Suprapubic skin (tissue), 4 donors: ENCODE measurements at places on chromosomes 12 and 14. TPM values are rescaled to one million over a fixed set of nuclear protein-coding genes. Genes with fewer than 3 reads are reported as not detected.

The C14orf180 gene
- 0.30 TPM for total RNA-seq

The OR4E2 gene
- not detected for total RNA-seq

The PDZRN4 gene
- 0.42 TPM for total RNA-seq

The SIRT4 gene
- 1.8 TPM for total RNA-seq

The IL22 gene
- not detected for total RNA-seq

The RTN1 gene
- total RNA-seq, result 3.0 TPM

The NR4A1 gene
- 260 TPM for total RNA-seq

The CPSF6 gene
- 54.2 TPM for total RNA-seq

The TAS2R7 gene
- total RNA-seq, result not detected

GRCh38 chr12:11953523-11953922 lies 117.2 kb upstream of the BCL2L14 start:
- no peak for DNase-seq
- H3K27me3 ChIP-seq, result peaks cover 2% of the 10 kb centered on the region
- no peaks in the 10 kb centered on the region for H3K36me3 ChIP-seq
- H3K4me1 ChIP-seq, result peaks cover 15% of the 10 kb centered on the region
- no peak overlapping the region for H3K27ac ChIP-seq

DNA sequence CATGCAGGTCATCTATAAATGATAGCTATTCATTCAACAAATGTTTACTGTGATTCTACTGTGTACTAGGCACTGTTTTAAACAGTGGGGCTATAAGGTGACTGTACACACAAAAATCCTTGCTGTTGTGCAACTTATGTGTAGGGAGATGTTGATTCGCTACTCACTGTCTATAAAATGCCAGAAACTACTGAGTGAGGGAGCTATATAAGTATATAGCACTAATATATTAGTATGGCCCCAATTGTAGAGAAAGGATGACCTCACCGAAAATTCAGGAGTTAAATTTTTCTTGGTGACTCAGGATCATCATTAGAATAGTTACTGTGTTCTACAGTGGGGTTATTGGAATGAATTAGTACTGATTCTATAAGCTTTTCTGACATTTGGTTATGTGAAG lies 117.4 kb downstream of the TGFB3 start:
- H3K36me3 ChIP-seq, result no peaks in the 10 kb centered on the region
- no peaks in the 10 kb centered on the region for H3K27me3 ChIP-seq
- H3K4me1 ChIP-seq, result peaks cover 17% of the 10 kb centered on the region
- no peak overlapping the region for H3K4me3 ChIP-seq
- DNase-seq, result no peak
- H3K27ac ChIP-seq, result no peak overlapping the region

GRCh38 chr12:93113317-93114006 lies 184.4 kb upstream of the EEA1 start:
- no peak overlapping the region for H3K27ac ChIP-seq
- no peak overlapping the region for H3K4me3 ChIP-seq
- H3K27me3 ChIP-seq, result no peaks in the 10 kb centered on the region
- no peak for DNase-seq
- peaks cover 3% of the 10 kb centered on the region for H3K4me1 ChIP-seq
- H3K36me3 ChIP-seq, result no peaks in the 10 kb centered on the region

DNA sequence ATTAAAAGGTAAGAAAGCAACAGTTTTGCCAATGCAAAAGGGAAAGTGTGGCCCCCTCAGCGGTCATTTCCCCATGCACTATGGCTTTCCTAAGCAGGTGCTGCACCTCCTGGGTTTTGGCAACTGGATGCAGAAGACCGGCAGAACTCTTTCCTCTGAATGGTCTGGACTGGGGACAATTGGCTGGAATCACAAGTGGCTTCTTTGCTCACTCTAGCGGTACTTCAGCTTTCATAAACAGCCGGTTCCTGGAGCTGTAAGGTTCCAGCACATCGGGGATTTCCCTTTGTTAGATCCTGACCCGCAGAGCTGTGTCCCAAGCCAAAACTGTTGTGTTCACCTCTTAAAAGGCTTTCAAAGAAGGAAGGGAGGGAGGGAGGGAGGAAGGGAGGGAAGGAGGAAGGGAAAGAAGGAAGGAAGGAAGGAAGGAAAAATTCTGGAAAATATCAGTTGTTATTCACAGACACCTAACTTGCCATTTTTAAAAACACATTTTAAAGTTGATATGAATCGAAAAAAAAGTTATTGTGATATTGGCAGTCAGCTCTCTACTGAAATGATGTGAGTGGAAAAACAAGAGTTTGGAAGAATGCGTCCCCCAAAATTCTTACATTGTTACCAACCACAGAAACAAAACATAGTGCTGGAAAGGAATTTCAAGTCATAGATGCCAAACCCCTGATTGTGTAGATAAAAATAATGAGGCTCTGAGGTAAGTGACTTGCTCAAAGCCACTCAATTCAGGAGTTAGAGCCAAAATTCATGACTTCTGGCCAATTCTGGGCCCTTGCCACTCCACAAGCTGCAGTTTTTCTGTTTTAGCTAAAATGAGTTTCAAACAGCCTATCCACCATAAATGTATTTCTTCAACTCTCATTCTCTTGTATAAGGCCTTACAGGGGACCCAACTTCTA lies 220.6 kb upstream of the HMGA2 start:
- peak overlapping the region; percentile 31 for H3K4me3 ChIP-seq
- H3K4me1 ChIP-seq, result peaks cover 21% of the 10 kb centered on the region
- H3K36me3 ChIP-seq, result no peaks in the 10 kb centered on the region

DNA sequence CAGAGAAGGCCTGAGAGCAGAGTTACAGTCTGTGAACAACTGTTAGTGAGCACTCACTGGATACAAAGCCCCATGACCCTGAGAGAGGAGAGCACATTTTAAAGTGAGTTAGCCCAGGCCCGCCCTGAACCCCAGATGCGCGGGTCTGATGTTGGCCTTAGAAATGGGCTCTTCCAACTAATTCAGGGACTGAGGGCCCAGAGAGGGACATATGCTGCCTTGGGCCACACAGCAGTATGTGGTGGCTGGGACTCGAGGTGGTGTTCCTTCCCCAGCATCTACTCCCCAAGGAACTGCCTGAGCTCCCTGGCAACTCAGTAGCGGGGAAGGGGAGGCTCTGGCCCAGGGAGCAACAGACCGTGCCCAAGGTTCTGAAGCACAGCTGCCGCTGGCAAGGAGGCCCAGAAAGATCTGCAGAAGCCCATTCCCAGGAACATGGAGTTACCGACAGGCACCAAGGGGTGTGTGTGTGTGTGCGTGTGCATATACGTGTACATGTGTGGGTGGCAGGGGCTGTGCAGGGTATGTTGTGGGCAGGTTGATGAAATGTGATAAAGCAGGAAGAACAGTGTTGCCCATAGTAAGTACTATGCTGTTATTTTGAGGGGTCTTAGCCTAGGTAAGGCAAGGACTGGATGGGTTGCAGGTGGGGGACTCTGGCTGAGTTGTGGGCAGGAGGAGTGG lies 40.5 kb downstream of the KRT80 start:
- peak overlapping the region; percentile 99 for H3K27ac ChIP-seq
- H3K4me3 ChIP-seq, result no peak overlapping the region
- DNase-seq, result no peak

GRCh38 chr14:78340250-78340649 lies 170.1 kb downstream of the NRXN3 start:
- no peak overlapping the region for H3K27ac ChIP-seq
- no peaks in the 10 kb centered on the region for H3K27me3 ChIP-seq
- no peak for DNase-seq
- H3K4me1 ChIP-seq, result no peaks in the 10 kb centered on the region
- no peak overlapping the region for H3K4me3 ChIP-seq

- H3K4me1 ChIP-seq, result peaks cover 24% of the 10 kb centered on the region
- H3K27me3 ChIP-seq, result no peaks in the 10 kb centered on the region
- no peaks in the 10 kb centered on the region for H3K36me3 ChIP-seq
- H3K27ac ChIP-seq, result peak within 1 kb of the TSS; percentile 51
- peak within 1 kb of the TSS; percentile 18 for H3K4me3 ChIP-seq
Measured at GRCh38 chr12:10098791-10099190, at the start of gene CLEC1A. Gene CLEC1A, minus strand, starts transcription at chr12:10098985. Its CDS starts 63 bp downstream, at chr12:10098922.

- DNase-seq, result no peak
- H3K27me3 ChIP-seq, result no peaks in the 10 kb centered on the region
- H3K4me1 ChIP-seq, result no peaks in the 10 kb centered on the region
- H3K4me3 ChIP-seq, result no peak overlapping the region
Measured at GRCh38 chr12:85765453-85765869, 70.7 kb downstream of the RASSF9 start.

DNA sequence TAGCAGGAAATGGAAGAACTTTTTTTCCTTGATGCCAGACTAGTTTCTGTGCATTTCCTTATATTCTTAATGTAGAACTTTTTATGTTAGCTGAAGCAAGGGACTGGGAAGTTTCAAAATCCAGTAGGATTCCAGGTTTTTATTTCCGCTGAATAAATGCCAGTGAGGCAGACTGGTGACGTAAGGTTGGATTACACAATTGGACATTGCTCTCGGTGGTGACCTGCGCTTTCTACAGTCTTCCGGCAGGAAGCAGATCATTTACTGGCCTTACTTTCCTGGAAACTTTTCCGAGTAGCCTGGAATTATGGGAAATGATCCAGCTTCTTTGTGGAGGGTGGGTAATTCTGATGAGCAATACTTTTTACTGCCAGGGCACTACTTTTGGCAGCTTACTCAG lies 3.6 kb downstream of the IFT43 start:
- peaks cover 25% of the 10 kb centered on the region for H3K4me1 ChIP-seq
- H3K27ac ChIP-seq, result peak overlapping the region; percentile 49
- no peaks in the 10 kb centered on the region for H3K27me3 ChIP-seq
- H3K4me3 ChIP-seq, result no peak overlapping the region
- no peak for DNase-seq

DNA sequence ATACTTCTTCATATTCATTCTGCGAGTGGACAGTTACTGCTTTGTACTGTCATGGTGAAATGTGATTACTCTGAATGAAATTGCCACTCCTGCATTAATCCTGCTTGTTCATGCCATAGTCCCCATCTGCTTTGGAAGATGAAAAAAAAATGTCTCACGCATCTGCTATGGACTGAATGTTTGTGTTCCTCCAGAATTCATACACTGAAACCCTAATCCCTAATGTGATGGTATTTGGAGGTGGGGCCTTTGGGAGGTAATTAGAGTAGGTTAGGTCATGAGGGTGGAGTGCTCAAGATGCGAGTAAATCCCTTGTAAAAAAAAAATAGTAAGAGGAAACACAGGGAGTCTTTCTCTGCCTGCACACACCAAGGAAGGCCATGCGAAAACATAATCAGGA lies 427.2 kb downstream of the TMTC2 start:
- no peaks in the 10 kb centered on the region for H3K27me3 ChIP-seq
- H3K4me1 ChIP-seq, result no peaks in the 10 kb centered on the region
- H3K36me3 ChIP-seq, result no peaks in the 10 kb centered on the region

DNA sequence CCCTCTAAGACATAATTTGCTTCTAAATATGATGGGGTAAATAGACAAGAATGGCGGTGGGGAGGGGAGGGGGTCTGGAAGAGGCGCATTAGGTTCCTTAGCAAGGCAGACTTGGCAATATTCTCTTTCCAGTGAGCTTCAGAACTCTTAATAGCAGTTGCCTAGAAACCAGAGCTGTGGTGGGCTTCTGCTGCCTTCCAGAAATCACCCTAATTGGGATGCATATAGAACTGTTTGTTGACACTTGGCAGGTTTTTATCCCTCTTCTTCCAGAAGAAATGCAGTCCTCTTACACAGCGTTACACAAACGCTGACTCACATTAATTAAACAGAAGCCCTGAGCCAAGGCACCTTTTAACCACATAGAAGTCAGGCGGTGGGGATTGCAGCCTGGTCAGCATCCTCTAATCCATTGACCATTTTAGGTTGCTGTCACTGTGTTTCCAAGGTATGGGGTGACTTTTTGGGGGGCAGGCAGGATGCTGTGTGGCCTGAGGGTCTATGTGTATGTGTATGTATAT lies 114.1 kb downstream of the CCDC60 start:
- peaks cover 9% of the 10 kb centered on the region for H3K27me3 ChIP-seq
- H3K27ac ChIP-seq, result no peak overlapping the region

- H3K27me3 ChIP-seq, result no peaks in the 10 kb centered on the region
Measured at GRCh38 chr12:13465635-13466034, 269.1 kb downstream of the EMP1 start.

GRCh38 chr14:71650187-71650755 lies 282.0 kb upstream of the RGS6 start:
- no peak for DNase-seq
- peaks cover 18% of the 10 kb centered on the region for H3K4me1 ChIP-seq
- peaks cover 15% of the 10 kb centered on the region for H3K36me3 ChIP-seq

GRCh38 chr14:24483604-24484252 lies 24.3 kb downstream of the CMA1 start:
- no peak overlapping the region for H3K27ac ChIP-seq
- no peak for DNase-seq
- no peaks in the 10 kb centered on the region for H3K4me1 ChIP-seq
- H3K36me3 ChIP-seq, result no peaks in the 10 kb centered on the region
- no peak overlapping the region for H3K4me3 ChIP-seq

DNA sequence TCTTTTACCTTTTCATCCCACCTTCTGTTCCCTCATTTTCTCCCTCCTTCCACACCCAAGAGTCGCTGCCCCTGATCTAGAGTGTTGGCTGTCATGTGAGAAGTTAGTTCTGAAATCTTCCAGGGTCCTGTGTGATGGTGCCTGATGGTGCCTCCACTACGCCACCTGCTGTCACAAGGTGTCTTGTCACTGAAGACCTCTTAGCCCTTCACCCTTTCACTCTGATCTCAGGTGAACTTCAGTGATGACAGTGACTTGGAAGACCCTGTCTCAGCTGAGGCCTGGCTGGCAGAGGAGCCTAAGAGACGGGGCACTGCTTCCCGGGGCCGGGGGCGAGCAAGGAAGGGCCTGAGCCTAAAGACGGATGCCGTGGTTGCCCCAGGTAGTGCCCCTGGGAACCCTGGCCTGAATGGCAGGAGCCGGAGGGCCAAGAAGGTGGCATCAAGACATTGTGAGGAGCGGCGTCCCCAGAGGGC lies 7.6 kb upstream of the PFDN5 start:
- H3K36me3 ChIP-seq, result peaks cover 6% of the 10 kb centered on the region
- H3K27me3 ChIP-seq, result no peaks in the 10 kb centered on the region
- DNase-seq, result no peak
- H3K4me1 ChIP-seq, result peaks cover 4% of the 10 kb centered on the region
- H3K27ac ChIP-seq, result no peak overlapping the region

- no peak for DNase-seq
- peaks cover 21% of the 10 kb centered on the region for H3K27me3 ChIP-seq
- H3K36me3 ChIP-seq, result no peaks in the 10 kb centered on the region
- no peak overlapping the region for H3K27ac ChIP-seq
Measured at GRCh38 chr12:65597527-65597926, 226.8 kb upstream of the HMGA2 start.
